ENCODE measurements at places on chromosomes 12 and 14.

DNA sequence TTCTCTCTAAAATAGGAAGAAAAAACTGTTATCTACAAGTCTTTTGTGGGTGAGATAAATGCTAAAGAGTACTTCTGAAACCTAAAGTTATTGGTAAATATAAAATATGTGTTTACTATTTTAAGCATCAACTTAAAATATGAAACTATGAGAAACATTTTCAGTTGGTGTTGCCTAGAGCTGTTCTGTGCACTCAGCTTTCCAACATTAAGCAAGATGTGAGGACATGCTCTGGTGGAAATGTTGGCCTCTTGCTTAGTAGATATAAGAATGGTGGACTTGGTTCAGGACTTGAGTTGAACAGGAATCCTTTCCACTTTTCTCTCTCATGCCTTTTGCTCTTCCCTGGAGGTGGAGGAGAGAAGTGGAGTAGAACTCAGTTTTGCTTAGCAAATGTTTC, 164.1 kb upstream of the PELI2 start:
- no peak for DNase-seq

DNA sequence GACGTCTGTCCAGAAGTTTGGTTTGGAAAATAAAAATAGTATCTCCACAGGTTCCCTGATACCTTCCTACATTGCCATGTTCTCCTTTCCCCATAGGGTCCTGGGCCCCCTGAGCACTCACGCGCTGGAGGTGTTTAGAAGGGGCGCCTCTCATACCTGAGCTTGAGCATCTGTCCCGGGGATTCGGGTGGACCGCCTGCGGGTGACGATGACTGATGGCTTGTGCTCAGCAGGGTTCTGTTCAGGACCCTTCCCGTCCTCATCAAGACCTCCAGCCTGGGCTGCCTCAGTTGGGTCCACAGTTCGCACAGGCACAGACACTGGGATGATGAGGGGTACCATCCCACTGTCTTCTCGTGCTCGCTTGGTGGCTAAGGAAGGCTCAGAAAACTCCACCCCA, 22.7 kb upstream of the PNMA1 start:
- no peak for DNase-seq

DNA sequence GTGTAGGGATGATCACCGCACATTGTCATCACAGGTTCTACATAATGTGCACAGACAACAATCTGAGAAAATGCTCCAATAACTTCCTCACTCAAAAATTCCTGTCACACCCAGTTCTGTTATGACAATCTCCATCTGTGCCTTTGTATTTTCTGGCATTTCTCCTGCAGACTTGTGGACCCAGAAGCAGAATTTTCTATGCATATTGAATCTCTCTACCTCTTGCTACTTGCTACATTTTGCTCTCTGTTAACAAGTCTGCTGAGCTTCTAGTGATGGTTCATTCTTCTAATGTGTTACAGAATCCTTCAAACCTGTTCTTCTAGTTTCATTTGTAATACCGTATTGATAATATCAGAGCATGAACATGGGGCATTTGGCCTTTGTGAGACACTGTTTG, 127.8 kb upstream of the PTPRQ start:
- DNase-seq, result no peak

DNA sequence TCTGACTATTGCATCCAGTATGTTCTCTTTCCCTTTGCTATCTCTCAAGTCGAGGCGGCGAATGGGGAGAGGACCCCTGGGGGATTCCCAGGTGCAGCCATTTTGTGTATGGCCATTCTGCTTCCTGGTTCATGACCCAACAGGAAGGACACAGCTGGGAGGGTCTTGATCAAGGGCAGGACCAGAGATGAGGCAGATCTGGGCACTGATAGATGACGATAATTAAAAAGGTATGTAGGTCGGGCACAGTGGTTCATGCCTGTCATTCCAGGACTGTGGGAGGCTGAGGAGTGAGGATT, 73.9 kb downstream of the EID3 start:
- DNase-seq, result no peak

- peak; percentile 79 for DNase-seq
These were observed 31.3 kb upstream of the SMUG1 start for GRCh38 chr12:54220092-54220557.

GRCh38 chr12:16392846-16393535, 45.5 kb downstream of the MGST1 start:
- no peak for DNase-seq

DNA sequence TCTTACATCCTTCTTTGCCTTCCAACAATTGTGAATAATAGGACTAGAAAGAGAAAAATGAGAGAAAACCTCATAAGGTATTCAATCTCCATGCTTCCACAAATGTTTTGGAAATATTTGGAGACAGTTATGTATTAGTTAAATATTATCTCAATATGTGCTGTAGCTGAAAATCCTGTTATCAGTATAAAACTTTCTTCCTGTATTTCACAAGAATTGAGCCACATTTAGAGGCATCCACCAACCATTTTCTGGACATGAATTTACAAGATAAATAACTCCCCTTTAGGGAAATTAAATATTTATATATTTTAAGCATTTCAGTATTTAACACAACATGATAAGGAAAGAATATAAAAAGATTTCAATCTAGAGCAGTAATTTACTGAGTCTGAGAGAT, 200.3 kb downstream of the GPHN start:
- DNase-seq, result no peak

DNA sequence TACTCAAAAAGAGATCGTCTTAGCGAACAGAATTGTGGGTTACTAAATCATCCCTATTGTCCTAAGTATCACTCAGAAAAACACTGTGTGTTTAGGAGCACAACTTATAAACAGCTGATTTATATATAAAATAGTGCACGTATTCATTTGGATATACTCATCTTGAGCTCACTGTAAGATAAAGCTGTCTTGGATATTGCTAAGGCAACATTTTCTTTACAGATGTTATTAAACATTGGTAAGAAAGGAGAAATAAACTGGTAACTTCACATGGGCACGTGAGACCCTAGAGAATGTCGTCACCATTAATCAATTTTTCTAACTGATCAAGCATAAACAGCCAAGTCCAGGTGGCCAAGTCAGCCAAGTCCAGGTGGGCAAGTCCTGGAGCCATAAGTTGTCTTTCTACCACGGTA, 1.7 kb downstream of the PAWR start:
- no peak for DNase-seq

DNA sequence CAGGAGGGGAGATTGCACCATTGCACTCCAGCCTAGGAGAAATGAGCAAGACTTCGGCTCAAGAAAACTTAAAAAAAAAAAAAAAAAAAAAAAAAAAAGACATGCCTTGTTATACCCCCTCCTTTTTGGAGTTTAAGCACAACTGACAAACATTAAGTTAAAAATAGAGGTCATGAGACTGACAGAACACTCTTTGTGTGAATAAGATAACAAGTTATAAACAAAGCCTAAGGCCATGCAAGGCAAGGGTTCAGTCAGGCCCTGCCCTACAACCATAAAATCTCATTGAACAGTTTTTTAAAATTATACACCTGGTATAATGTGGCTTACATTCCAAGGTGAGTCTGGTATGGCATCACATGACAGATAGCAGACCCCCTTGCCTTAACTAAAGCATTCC, 39.3 kb downstream of the TSPAN19 start:
- DNase-seq, result no peak

GRCh38 chr14:23366426-23366921, 1.5 kb upstream of the EFS start:
- DNase-seq, result no peak

DNA sequence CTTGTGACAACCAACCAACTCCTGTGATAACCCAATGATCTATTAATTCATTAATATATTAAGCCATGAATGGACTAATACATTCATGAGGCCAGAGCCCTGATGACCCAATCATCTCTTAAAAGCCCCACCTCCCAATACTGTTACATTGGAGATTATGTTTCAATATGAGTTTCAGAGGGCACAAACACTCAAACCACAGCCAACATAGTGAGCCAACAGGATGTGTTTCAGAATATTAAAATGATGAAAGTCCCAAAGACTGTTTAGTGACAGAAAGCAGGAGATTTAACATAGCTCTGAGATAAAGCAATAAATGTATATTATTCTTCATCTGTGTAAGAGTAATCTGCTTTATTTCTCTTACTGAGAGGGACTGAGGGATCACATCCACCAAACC, 71.7 kb downstream of the PTPRO start:
- no peak for DNase-seq

DNA sequence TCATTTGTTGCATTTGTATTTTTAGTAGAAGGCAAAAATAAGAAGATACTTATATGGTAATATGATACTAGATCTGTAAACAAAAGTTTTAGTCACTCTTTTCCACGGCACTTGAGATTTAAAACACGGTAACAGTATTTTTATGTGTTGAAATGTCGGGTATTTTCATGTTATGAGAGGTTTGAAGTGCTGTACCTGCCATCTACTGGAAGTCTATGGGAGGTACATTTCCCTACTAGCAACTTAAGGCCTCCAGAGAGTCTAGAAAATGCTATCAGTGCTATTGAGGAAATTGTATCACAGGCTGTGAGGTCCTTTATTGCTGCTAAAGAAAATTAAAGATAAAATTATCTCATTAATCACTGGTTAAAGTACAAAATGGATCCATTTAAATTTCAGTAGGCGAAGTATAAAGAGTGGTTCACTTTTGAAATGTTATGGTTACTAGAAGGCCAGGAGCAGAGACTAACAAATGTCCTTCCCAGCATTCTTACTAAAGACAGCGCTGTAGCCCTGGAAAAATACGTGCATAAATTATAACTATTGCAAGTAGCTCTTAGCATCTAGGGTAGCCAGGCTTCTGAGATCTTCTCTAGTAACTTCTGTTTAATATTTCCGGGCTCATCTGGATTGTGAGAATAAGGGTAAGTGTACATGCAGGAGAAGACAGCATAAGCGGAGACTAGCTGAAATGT, 77.6 kb upstream of the PRKD1 start:
- DNase-seq, result peak; percentile 65

- peak; percentile 42 for DNase-seq
These were observed 31.0 kb upstream of the NPFF start for GRCh38 chr12:53538209-53538689.

- no peak for DNase-seq
These were observed 31.4 kb downstream of the GALNT16 start for GRCh38 chr14:69291396-69291795.

- no peak for DNase-seq
These were observed 9.1 kb upstream of the MGAT4C start for GRCh38 chr12:86265329-86265695.

DNA sequence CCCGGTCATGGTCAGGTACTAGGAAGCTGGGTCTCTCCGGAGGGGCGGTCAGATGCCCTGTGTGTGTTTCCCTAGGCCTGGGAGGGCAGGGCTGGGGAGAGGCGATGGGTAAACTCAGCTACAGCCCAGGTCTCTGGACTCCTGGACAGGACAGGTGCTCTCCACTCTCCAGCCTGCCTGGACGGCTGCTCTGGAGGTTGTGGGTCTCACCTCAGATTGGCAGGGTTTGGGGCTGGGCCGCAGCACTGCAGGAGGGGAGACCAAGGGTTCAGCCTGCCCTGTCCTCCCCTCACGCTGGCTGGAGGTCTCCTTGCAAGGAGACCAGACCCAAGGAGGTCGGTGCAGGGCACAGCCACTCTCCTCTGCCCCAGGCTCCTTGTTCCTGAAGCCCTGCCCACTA, 7.8 kb downstream of the KRT80 start:
- no peak for DNase-seq

- DNase-seq, result no peak
These were observed 11.6 kb downstream of the WNT5B start for GRCh38 chr12:1640328-1641234.

GRCh38 chr14:92926180-92926845, 3.4 kb downstream of the CHGA start:
- DNase-seq, result no peak

DNA sequence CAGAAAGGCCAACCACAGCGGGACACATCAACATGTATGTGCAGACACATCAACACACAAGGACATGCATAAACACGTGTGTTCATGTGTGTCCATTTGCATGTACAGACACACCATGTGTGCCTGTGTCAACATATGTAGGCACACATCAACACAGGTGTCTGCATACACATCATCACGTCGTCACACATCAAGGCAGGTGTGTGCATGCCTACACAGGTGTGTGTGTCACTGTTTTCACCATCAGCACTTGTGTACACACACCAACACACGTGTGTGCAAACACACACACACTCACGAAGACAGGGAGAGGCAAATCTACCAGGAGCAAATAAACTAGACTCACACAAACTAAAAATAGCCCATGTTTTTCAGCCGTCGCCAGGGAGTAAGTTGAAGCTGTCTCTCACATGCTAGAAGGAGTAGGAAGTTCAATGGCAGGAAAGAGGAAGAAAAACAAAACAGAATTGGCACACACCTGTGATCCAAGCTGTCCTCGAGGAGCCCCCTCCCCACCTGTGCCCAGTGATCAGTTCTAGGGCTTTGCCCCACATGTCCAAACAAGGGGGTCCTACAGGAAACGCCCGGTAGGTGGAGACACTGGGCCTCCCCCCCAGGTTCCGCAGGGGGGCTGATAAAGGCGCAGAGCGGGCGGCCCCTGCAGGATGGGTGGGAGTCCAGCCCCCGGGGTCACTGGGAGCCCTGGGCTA, 7.4 kb downstream of the SCARB1 start:
- no peak for DNase-seq

DNA sequence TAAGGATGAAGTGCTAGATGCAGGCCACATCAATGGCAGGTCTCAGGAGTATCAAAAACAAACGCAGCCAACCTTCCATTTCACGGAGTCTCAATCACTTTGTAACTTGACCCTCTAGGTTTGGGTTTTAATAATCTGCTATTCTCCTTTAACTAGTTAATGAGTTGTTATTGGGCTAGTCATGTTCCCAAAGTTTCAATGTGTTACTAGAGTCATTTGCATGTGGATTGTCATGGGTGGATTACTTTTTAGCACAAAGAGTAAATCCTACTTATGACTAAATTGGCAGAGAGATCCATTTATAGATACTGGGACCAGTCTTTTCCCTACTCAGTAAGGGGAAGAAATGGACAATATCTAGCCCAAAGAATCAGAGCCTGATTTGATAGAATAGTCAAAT, 151.0 kb downstream of the BCAT1 start:
- no peak for DNase-seq

- DNase-seq, result peak; percentile 69
These were observed 53.9 kb upstream of the NCOR2 start for GRCh38 chr12:124621296-124621660.

DNA sequence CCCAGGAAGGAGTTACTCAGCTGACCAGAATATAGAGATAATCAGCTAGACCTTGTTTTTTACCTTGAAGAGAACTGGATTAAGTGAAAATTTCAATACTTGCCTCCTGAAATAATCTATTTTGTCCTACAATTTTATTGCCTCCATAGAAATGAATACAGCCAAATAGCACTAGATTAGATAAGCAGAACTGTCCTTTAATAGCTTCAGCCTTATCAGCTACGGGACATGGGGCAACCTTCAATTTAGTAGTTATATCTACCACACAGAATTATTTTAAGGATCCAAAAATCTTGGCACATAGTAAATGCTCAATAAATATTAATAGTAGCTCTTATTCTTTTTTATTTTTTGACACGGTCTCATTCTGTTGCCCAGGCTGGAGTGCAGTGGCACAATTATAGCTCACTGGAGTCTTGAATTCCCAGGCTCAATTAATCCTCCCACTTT, 67.2 kb upstream of the PLEKHG3 start:
- DNase-seq, result no peak

GRCh38 chr12:107468182-107468581, 217.4 kb upstream of the PWP1 start:
- no peak for DNase-seq

GRCh38 chr14:87712396-87713090, 280.4 kb downstream of the GALC start:
- peak; percentile 72 for DNase-seq
